ENCODE measurements at places on chromosomes 2 and 18. TPM values are rescaled to one million over a fixed set of nuclear protein-coding genes. Genes with fewer than 3 reads are reported as not detected.

GRCh38 chr2:128497461-128497860 is 178.8 kb upstream of the HS6ST1 start:
- no peak for DNase-seq

DNA sequence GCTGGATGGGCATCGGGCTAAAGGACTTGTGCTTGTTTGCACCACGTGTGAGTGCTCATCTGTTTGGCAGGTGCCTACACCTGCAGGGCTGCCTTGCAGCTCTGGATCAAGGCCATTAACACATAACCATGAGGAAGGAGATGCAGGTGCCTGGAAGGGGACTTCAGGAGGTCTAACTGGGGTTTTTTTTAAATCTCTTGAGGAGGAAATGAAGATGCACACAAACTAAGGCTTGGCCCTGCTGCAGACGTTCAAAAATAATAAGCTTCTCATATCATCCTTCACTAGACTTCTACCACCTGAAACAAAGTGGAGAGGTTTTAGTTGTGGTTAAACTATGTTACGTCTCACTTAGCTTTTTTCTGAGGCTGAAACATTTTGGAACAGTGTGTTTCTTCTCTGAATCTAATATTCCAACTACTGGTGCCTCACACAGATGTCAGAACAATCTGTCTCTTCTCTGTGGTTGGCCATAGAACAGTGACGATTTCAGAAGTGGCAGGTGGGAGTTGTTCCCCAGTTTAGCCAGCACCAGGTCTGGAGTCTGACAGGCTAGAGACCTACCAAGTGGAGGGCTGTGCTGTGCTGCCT is 36.5 kb downstream of the BCL2L11 start:
- no peak for DNase-seq

DNA sequence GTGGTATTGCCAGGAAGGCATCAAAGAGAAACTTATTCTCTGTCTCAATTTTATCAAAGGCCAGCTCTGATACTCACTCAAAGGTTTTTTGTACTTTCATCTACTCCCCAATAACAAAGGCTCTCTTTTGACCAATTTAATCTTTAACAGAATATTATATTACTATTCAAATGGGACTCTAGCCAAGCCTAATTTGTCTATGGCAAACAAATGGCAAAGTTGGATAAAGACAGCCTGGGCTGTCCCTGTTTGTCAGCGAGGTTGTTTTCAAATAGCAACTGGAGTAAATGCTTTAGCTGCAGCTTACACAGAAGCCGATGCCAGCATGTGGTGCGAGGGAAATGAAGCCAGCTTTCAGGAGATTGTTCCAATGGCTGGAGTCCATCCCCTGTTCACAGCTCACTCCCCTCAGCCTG is 80.1 kb upstream of the CTNNA2 start:
- no peak for DNase-seq

DNA sequence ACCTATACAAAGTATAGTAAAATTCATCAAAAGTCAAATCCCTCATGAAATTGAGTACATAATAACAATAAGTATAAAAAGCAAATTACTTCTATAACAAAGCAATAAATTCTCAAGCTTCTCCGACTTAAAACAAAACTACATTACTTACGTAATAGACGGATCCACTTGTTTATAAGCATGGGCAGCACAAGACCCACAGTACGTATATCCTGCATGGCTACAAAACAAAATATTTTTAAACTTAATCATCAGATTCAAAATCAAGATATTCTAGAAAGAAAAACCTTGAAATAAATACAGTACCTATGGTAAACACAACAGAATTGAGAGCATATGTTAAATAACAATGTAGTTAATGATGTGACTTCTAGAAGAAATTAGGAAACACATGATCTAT is 78.9 kb downstream of the MEMO1 start:
- no peak for DNase-seq

DNA sequence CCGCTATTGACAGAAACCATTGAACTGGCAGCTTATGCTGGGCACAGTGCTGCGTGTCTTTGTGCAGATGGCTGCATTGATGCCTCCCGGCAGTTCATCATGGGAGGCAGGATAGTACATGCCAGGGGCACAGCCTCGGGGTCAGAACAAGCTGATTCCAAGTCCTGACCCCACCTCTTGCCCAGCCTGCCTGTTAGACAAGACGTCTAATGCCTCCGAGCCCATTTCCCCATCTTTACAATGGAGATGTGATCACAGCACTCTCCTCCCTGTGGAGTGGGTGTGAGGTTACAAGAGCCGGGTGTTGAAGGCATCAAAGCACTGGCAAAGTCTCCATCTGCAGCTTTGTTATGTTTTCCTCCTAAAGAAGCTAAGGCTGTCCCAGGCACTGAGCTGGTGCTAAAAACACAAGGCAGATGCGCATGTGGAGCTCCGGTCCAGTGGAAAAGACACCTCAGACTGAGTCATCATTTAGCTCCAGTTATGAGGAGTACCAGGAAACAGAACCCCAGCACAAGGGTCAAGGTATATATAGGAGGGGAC is 125.7 kb upstream of the EPAS1 start:
- DNase-seq, result peak; percentile 95

The TCF7L1 gene
- 0.39 TPM for total RNA-seq

The AFF3 gene
- 3.6 TPM for total RNA-seq
